SJCRH30 (cell line): ENCODE measurements at places on chromosomes 3 and 15.
A peak's percentile ranks its signal among the peaks of the same experiment; 100 is the strongest.

DNA sequence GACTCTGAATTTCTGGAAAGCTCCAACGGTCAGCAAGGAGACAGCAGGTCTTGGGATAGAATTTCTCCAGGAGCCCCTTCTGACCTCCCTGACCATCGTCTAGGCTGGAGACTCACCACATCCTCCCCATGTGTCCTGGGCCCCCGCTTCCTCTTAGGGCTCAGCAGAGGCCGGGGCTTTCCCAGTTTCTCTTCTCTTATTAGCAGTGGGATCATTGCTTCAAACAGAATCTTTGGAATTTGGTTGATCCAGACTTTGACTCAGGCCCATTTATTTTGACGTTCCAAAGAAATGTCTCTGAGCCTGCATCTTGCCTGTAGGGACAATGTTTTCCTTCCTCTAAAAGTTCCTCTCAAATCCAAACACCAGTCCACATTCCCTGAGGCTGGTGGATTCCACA lies 38.4 kb upstream of the SLC6A6 start:
- no peak for DNase-seq

DNA sequence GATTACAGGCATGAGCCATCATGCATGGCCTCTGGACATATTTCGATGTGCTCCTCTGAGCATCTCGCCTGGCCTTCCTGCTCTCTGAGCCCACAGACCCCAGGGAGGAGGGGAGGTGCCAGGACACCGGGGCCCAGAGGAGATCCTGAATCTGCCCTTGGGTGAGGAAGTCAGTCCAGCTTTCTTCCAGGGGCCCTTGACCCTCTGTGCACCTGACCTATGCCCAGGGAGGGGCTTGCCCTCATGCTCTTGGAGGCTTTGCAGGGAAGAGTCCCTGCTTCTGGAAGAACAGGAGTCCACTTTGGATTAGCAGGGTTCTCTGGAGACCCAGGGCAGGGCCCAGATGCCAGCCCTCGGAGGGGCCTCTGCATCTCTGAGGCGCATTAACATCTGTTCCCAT lies 1.4 kb downstream of the ACSBG1 start:
- no peak for DNase-seq

GRCh38 chr3:171898192-171898591 lies 55.0 kb downstream of the TMEM212 start:
- no peak for DNase-seq

DNA sequence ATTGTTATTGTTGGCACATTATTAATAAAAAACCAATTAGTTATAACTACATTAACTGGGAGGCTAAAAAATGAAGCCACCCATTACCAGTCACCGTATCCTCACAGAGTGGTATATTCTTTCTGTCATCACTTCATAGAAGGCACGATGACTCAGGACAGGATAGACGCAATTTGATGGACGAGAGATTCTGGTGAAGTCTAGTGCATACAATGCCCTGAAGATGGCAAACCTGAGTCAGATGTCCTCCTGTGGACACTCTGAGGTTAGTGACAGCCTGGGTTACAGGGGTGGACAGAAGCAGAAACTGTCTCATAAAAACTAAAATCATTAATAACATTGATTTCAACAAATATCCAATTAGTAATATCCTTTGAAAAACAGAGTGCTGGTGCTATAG lies 150.3 kb downstream of the SLC9A9 start:
- no peak for DNase-seq

- no peak for DNase-seq
Measured at GRCh38 chr3:13879946-13880810, at the start of gene WNT7A. Gene WNT7A (minus strand): TSS chr3:13880071. CDS start chr3:13879816, 255 bp downstream.

DNA sequence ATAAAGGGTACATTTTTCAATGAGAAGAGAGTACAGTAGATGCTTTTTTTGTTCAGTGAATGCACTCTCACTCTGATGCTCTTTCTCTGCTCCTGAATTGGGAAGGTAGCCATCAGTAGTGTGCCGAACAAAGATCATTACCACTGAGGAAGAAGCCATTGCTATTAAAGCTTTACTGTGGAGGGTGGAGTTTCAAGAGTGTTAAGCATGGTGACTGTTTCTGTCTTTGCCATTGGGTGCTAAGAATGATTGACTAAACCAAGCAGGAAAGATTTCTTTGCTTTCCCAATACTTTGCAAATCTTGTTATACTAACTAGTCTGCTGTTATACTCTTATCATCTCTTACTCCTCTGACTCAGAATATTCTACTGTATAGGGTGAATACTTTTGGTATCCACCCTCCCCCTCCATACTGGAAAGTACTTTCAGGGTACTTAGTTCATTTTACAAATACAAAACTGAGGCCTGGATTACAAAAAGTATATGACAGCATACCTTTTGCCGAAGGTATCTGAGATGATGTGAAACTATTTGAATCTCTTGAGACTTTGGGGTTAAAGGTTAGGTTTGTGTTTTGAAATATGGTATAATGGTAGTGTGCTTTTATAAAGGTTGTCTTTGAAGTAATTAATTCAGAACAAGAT lies 1.7 kb downstream of the RAB11A start:
- DNase-seq, result no peak

GRCh38 chr15:46703871-46704637 lies 1013.3 kb upstream of the SEMA6D start:
- no peak for DNase-seq

DNA sequence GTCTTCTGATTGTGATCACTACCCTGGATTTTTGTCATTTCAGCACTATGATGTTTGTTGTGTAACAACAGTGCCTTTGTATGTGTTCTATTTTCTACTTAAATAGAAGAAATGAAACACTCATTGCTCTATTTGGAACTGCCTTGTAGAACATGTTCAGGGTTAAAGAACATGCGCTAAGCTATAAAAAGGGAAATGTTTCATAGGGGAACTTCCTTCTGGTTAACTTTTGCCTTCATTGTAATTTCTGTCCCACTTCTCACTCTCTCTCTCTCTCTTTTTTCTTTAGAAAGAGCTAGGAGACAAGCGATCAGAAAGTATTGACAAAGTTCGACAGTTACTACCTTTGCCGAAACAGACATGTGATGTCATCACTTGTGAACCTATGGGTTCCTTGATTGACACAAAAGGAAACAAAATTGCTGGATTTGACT lies at the start of gene P2RY12:
Gene P2RY12 (minus strand): TSS at position 13 of the 434 bp plus-strand sequence. CDS start 45,908 bp downstream, outside the sequence.
- DNase-seq, result no peak

DNA sequence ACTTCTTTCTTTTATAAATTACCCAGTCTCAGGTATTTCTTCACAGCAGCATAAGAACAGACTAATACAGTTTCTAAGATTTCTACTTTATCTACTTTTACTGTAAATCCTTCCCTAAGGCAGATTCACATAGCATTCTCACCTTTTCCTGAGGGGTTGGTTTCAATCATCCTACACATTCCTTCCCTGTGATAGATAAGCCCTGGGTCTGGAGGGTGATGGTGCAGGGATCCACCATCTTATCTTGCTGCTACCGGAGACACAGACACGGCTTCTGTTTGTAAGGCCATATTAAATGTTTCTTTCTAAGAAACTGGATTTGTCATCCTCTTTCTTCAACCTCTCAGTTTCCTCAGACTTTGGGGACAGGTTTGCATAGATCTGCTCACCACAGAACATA lies 6.1 kb downstream of the IQCF5 start:
- DNase-seq, result no peak

DNA sequence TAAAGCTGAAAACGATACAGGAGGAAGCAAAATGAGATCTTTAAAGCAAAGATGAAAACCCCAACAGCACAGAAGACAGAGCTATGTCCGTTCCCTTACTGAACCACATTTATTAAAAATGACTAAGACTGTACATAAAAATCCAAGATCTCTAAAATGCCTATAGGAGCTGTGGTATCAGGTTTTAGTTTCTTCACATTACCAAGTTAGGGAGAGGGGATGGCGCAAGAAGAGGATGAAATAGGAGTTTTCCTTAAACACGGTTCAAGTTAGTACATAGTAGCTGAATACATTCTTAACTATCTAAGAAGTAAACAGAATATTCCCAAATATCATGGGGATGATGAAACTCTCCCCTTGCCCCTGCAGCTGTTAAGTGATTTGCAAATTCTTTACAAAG lies 6.3 kb downstream of the EOMES start:
- no peak for DNase-seq

- no peak for DNase-seq
Measured at GRCh38 chr15:67768313-67768977, 56.9 kb upstream of the SKOR1 start.

DNA sequence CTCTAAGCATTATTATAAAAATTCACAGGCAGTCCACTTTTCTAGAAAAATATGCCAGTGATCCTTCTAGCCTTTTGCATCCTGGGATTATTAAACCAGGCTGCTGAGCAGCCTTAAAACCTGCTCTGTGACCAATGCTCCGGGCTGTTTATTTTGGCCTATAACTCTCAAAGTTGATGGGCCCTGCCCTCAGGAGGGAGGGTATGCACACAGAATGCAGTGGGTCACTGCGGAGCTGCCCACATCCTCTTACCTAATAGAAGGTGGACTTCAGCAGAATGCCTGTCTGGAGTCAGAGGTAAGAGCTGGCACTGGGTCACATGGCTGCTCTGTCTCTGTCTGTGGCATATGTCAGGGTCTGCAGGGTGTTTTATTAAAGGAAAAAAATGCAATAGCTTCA lies 26.0 kb downstream of the CPNE4 start:
- no peak for DNase-seq

DNA sequence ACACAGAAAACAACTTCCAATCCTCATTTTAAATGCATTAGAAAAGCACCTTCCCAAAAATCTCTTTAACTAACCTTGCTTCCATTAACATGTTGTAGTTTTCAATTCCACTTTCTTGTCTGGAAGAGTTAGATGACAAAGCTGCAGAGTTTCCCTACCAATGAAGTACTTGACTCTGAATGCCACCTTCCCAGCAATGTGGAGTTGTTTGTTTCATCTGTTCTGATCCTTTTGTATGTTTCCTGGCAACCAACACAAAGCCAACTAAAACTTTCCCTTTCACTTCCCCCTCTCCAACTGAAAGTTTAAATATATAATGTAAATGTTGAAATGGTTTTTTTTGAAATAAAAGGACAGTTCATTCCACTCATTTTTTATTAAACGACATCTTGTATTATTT lies at the start of gene WDR49:
Gene WDR49 (minus strand): TSS at position 183 of the 400 bp plus-strand sequence. CDS start 517 bp downstream, outside the sequence.
- no peak for DNase-seq

- DNase-seq, result peak; percentile 68
Measured at GRCh38 chr15:81092559-81092902, 41.5 kb upstream of the CFAP161 start.

DNA sequence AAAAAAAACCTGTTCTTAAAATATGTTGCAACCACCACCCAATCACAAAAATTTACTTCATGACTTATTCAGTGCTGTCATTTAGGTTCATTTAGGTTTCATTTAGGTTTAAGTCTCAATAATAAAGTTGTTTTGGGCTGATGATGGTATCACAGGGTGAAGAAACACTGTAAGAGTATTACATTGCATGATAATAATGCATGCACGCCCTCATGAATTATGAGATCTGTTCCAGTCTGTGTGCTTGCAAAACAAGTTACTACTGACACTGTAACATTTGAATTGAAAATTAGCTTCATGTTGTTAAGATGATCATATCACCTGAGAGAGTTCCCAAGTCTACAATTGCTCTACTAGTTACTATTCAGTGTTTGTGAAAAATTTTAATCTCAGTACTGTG lies at the start of gene AADACL2:
Gene AADACL2 (plus strand): TSS at position 315 of the 400 bp plus-strand sequence. CDS start 109 bp downstream, outside the sequence.
- no peak for DNase-seq

- DNase-seq, result no peak
Measured at GRCh38 chr3:186258968-186259367, 103.1 kb downstream of the DGKG start.

- DNase-seq, result no peak
Measured at GRCh38 chr15:98778263-98778959, 130.1 kb downstream of the IGF1R start.

DNA sequence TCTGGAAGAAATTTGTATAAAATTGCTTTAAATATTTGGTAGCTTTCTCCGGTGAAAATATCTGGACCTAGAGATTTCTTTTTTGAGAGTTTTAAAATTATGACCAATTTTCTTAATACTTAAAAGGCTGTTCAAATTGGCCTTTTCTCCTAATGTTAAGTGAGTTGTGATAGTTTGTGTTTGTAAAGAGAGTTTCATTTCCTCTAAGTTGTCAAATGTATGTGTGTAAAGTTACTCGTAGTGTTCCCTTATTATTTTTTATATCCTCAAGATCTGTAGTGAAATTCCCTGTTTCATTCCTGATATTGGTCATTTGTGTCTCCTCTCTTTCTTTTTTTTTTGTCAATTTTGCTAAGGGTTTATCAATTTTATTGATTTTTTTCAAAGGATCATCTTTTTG lies 92.6 kb upstream of the CTNNB1 start:
- no peak for DNase-seq

GRCh38 chr3:159565313-159565712 lies 423.3 kb upstream of the IL12A start:
- DNase-seq, result no peak

GRCh38 chr3:23036728-23037127 lies 166.4 kb upstream of the UBE2E2 start:
- no peak for DNase-seq

- DNase-seq, result no peak
Measured at GRCh38 chr3:192262001-192262400, 465.3 kb downstream of the FGF12 start.

GRCh38 chr3:11435440-11436165 lies 163.4 kb downstream of the ATG7 start:
- no peak for DNase-seq

GRCh38 chr3:17935222-17935621 lies 192.8 kb upstream of the TBC1D5 start:
- no peak for DNase-seq

- DNase-seq, result no peak
Measured at GRCh38 chr3:47571391-47572175, 7.1 kb downstream of the CSPG5 start.

DNA sequence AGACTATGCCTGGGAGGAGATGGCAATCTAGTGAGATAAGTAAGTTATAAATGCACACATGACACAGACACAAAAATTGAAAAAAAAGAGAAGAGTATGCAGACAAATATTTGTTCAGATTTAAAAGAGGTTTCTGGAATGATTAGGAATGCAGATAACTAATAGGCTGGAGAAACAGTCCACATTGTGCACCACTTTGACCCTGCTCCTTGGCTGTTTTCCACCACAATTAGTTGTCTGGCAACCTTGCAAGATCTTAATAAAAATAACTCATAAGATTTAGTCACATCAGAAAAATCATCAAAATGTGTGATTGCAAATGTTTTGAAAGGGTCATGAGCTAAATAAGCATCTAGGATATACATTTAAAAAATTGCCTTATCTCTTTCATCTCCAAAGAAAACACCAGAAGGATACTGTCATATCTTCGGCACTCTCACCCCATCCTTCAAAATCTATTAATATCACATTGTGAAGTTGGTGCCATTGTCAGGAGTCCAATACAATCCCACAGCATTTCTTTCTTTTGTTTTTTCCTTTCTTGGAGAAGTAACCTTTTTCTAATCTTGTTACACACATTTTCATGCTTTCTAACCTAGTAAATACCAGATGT lies 153.7 kb upstream of the KCNMB2 start:
- no peak for DNase-seq

- no peak for DNase-seq
Measured at GRCh38 chr3:45966371-45966791, 23.1 kb downstream of the CXCR6 start.

- no peak for DNase-seq
Measured at GRCh38 chr3:16670191-16670590, 65.0 kb upstream of the DAZL start.
